ENCODE measurements at places on chromosomes 16 and 17.

DNA sequence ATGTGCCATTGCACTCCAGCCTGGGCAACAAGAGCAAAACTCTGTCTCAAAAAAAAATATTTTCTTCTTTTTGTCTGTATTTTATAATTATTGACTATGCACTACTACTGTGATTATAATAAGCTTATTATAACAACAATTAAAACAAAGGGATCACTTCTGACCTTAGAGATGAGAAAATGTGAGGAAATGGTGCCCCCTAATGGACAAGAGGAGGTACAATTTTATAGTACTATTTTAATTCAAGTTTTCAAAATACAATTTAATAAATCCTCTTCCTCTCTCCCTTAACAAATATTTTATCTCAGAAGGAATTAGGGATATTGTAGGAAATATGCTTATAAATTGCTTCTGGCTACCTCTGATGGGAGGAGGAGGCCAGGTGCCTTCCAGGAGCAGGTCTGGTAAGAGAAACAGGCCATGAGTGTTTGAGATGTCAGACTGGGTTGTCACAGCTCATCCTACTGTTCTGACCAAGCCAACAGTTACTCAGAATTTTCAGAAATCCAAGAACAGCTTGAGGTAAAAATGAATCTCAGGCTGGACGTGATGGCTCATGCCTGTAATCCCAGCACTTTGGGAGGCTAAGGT lies 14.0 kb downstream of the VPS53 start:
- no peak for DNase-seq
- peak overlapping the region; percentile 76 for H3K27ac ChIP-seq
- H3K27me3 ChIP-seq = no peaks in the 10 kb centered on the region
- H3K36me3 ChIP-seq = peaks cover 6% of the 10 kb centered on the region
- H3K4me3 ChIP-seq = no peak overlapping the region
- peaks cover 4% of the 10 kb centered on the region for H3K4me1 ChIP-seq

- peak overlapping the region; percentile 96 for H3K4me3 ChIP-seq
- no peaks in the 10 kb centered on the region for H3K27me3 ChIP-seq
- DNase-seq = no peak
- peaks cover 3% of the 10 kb centered on the region for H3K36me3 ChIP-seq
- peaks cover 30% of the 10 kb centered on the region for H3K4me1 ChIP-seq
These were observed 486 bp downstream of the ZNF785 start for GRCh38 chr16:30585022-30585399.

GRCh38 chr17:30996486-30996885 lies 25.6 kb downstream of the RNF135 start:
- no peak overlapping the region for H3K4me3 ChIP-seq
- H3K4me1 ChIP-seq = no peaks in the 10 kb centered on the region
- no peak for DNase-seq
- H3K27ac ChIP-seq = no peak overlapping the region
- H3K27me3 ChIP-seq = no peaks in the 10 kb centered on the region

DNA sequence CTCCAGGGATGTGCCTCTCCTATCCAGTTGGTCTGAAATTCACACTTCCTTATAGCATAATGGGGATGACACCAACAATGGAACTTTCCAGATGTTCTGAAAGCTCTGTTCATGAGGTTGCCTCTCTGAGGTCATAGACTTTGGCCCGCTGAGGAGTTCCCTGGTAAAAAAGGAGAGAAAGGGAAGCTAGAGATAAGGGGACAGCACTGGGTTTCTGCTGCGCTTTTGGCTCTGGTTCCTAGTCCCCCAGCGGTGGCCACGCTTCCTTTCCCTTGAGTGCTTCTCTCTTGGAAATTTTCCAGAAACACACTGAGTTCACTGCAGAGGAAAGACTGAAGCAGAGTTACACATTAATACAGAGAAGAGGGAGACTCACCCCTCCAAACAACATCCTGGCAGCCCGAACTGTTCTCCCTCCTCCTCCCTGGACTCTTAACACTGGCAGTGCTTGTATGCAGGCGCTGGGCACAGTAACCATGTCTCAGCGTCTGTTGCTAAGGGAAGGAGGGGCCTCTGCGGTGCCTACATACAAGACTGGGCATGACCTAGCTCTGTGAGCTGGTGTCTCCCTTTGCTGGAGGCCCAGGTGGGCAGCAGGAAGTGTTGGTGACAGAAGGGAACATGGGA lies at the start of gene DNAH3:
Gene DNAH3 (minus strand): TSS at position 472 of the 627 bp plus-strand sequence. CDS start 527 bp downstream, outside the sequence.
- DNase-seq = no peak
- peaks cover 36% of the 10 kb centered on the region for H3K27me3 ChIP-seq
- H3K4me1 ChIP-seq = no peaks in the 10 kb centered on the region
- no peaks in the 10 kb centered on the region for H3K36me3 ChIP-seq
- no peak within 1 kb of the TSS for H3K27ac ChIP-seq

GRCh38 chr16:85914423-85914794 lies 15.4 kb downstream of the IRF8 start:
- H3K36me3 ChIP-seq = peaks cover 7% of the 10 kb centered on the region
- no peak overlapping the region for H3K27ac ChIP-seq
- H3K4me1 ChIP-seq = peaks cover 16% of the 10 kb centered on the region
- no peaks in the 10 kb centered on the region for H3K27me3 ChIP-seq
- no peak for DNase-seq

DNA sequence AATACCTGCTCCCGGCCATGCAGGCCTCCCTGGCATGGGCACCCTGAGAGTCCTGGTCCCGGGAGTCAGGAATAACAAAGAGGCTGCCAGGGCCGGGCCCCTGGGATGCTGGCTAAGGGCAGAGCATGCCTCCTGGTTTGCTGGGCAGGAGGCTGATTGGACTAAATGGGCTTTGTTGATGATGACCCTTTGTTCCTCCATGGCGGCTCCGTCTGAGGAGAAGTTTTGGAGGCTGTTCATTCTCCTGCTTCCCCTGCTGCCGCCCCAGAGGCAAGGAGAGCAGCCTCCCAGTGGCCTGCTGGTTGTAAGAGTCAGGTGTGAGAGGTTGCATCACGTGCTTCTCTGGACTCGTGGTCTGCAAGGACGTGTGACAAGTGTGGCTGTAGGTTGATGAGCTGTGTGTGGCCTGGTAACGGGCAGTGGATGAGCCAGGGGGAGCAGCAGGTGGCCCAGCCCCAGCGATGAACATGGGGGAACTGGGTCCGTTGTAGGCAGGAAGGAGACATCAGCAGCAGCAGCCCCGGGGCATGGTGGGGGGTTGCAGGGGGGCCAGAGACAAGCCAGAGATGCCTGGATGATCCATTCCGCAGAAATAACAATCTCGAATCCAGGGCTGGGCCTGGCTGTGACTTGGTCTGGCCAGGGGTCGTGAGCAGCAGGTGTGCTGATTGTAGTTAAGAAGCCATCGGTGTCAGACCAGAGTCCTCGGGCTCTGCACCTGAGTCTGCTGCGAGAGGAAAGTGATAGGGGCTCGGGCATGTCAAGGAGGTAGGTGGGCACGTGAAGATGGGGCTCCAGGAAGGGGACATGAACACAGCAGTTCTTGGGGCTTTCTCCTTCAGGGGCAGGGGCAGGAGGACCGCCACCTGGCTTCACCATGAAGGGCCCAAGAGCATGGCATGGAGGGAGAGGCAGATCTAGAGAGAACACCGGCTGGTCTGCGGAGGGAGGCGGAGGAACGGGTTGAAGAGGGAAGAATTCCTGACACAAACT lies 101.4 kb downstream of the TNFRSF13B start:
- no peaks in the 10 kb centered on the region for H3K36me3 ChIP-seq
- H3K27ac ChIP-seq = no peak overlapping the region
- no peak overlapping the region for H3K4me3 ChIP-seq
- DNase-seq = no peak

- no peaks in the 10 kb centered on the region for H3K4me1 ChIP-seq
- H3K4me3 ChIP-seq = no peak overlapping the region
- no peak overlapping the region for H3K27ac ChIP-seq
- no peak for DNase-seq
These were observed 59.4 kb downstream of the TBX4 start for GRCh38 chr17:61511480-61512182.

Measured in activated T-cell treated with anti-CD3 and anti-CD28 coated beads, Interleukin-2, amount 50 U/mL, for 72 hours (primary cell).